ENCODE measurements at places on chromosomes 5 and 9. TPM values are rescaled to one million over a fixed set of nuclear protein-coding genes. Genes with fewer than 3 reads are reported as not detected.

Gene PCDHA11
- 0.17 TPM for total RNA-seq

Gene FOXD4L6
- total RNA-seq = 0.33 TPM

Gene BASP1
- total RNA-seq = 5.4 TPM

Gene SHLD3
- total RNA-seq = 1.9 TPM

Gene CTXN3
- not detected for total RNA-seq

Gene ARL10
- total RNA-seq = 5.4 TPM

Gene TLX3
- total RNA-seq = not detected

Gene PCDHA3
- 1.2 TPM for total RNA-seq

Gene SCAI
- total RNA-seq = 8.7 TPM

Gene PDCD1LG2
- 2.5 TPM for total RNA-seq

Gene FLT4
- 12.9 TPM for total RNA-seq

Gene HAPLN1
- 0.34 TPM for total RNA-seq

Gene RHOBTB3
- total RNA-seq = 72.9 TPM

Gene FGF1
- total RNA-seq = 2.9 TPM

Gene NEUROG1
- not detected for total RNA-seq

Gene RNF44
- total RNA-seq = 22.2 TPM

Gene TAF11L14
- total RNA-seq = not detected

Gene PCDHB2
- total RNA-seq = 3.2 TPM

Gene FCN2
- not detected for total RNA-seq

Gene HAVCR1
- total RNA-seq = not detected

Gene ELOVL7
- 6.1 TPM for total RNA-seq

All from esophagus muscularis mucosa (tissue), 4 donors.